ENCODE measurements at places on chromosomes 7 and 10.

GRCh38 chr7:132242192-132242812 lies 334.0 kb downstream of the PLXNA4 start:
- no peak for DNase-seq

- no peak for DNase-seq
Measured at GRCh38 chr7:116164552-116165306, 45.6 kb upstream of the TES start.

DNA sequence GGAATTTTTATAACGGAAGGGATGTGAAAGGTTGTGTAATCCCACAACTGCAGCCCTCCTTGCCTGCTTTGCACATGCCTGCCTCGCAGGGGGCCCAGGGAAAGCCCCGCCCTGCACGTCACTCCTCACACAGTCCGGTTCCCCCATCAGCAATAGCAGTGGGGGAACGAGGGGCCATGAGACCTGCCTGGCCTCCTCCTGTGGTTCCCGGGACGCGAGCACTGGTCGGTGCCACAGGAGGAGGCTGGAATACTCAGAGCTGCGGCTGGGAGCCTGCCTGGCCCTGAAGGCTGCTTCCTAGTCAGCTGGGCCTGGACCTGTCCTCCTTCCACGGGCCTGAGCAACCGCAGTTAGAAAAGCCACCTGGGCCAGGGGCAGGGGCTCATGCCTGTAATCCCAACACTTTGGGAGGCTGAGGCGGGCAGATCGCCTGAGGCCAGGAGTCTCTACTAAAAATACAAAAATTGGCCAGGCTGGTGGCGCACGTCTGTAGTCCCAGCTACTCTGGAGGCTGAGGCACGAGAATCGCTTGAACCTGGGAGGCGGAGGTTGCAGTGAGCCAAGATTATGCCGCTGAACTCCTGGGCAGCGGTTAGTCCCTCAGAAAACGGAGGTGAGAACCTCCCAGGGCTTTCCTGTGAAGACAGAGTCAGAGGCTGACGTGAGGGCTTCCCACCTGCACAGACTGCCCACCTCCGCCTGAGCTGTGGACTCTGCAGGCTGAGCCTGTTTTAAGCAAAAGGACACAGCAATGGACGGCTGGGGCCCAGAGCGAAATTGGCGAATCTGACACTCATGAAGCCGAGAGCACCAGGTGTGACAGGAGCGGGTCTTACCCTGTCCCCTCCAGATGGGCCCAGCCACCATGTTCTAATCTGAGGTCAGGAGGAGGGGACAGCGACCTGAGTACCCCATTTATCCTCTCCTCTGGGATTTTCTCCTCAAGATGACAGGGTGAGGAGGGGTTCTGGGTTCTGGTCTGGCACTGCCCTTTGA lies 52.9 kb downstream of the VIPR2 start:
- no peak for DNase-seq

- DNase-seq, result no peak
Measured at GRCh38 chr10:62839590-62839989, 23.4 kb upstream of the EGR2 start.

- DNase-seq, result no peak
Measured at GRCh38 chr10:124306922-124307371, 111.8 kb downstream of the OAT start.

GRCh38 chr7:12861070-12861469 lies 173.6 kb downstream of the ARL4A start:
- no peak for DNase-seq

DNA sequence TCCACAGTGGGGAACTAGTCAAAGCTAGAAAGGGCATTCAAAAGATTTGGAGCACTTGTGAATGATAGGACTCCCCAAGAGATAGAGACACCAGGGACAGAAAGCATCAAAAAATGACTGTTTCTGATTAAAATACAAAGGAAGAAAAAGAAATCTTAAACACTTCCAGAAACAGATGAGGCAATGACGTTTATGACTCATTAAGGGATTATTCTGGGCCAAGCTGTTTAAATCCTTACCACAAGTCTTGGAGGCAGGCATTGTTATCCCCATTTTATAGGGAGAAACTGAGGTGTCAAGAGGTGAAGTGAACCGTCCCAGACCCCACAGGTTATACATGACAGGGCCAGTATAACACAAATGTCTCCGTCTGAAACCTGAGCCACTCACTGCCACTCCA lies 68.3 kb upstream of the AMPH start:
- DNase-seq, result no peak

- DNase-seq, result no peak
Measured at GRCh38 chr7:50626286-50626685, 61.1 kb upstream of the DDC start.

DNA sequence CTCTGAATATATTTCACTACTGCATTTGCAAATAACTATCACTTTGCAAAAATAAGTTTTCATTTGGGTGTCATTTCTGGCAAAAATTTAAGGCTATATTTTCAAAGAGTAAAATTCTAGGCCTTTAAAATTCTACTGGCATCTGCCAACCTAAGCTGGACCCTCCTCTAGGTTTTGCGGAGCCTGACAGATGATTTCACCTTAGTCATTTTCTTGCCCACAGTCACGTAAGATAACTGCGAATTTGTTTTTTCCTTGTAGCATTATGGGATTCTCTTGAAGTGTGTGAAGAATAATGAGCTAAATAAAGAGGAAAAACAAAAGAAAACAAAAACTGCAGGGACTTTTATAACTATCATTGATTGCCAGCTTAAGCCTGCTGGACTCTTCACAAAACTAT lies 7.8 kb downstream of the MEOX2 start:
- DNase-seq, result no peak

DNA sequence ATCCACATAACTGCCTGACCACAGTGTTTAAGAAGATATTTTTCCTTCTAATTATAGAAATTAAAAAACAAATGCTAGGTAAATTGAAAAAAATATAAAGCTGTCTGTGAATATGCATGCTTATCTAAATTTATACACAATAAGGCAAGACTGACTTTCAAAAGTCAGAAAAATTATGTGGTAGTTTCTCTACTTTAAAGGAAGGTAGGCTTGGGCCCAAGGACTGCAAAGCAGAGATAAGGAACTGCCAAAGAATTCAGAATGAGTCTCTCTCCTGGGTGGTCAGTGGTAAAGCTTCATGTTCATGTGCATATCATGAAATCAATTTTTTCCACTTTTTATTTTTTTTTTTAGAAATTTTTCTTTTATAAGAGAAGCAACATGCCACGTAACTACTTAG lies 998.6 kb downstream of the REEP3 start:
- DNase-seq, result no peak

DNA sequence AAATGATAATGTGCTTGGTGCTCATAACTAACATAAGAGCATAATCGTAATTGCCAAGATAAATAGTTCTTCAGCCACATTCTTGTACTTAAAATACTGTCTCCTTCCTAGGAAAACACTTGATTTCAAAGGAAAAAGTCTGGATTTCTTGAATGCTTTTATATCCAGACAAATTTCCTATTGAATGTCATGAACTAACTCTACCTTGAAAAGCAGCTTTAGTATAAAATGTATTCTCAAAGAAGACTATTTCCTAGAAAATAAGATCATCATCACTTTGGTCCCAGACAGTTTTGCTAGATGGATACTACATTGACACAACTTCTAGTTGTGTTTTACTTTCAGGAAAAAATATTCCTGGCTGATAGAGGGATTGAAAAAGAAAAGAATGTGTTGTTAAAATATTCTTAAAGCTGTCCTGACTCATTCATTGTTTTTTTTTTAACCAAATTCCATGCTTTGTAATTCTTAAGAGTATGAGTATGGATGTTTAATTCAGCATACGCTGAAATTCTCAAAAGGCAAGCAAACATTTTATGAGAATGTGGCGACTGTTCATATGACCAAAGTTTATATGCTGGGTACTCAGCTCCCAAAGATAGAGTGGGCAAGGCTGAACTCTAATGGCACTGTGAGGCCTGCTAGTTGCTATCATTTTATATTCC lies 106.1 kb downstream of the PPP1R3A start:
- no peak for DNase-seq

GRCh38 chr7:111198255-111198654 lies 107.3 kb downstream of the LRRN3 start:
- peak; percentile 93 for DNase-seq

- DNase-seq, result no peak
Measured at GRCh38 chr10:4837551-4837950, 11.5 kb downstream of the AKR1E2 start.

DNA sequence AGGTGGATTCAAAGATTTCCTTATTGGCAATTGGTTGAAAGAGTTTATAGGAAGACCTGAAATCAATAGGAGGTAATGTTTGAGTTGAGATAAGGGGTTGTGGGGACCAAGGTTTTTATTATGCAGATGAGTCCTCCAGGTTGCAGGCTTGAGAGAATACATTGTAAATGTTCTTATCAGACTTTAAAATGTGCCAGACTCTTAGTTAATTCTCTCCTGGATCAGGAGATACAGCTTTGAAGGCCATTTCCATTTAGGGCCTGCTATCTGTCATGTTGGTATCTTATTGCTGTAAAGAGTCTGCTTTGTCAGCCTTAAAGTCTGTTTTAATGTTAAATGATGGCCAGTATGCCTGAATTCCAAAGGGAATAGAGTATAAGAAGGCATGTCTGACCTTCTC lies 61.8 kb upstream of the CALCR start:
- no peak for DNase-seq

- DNase-seq, result no peak
Measured at GRCh38 chr7:89988074-89988473, 166.2 kb upstream of the STEAP1 start.

DNA sequence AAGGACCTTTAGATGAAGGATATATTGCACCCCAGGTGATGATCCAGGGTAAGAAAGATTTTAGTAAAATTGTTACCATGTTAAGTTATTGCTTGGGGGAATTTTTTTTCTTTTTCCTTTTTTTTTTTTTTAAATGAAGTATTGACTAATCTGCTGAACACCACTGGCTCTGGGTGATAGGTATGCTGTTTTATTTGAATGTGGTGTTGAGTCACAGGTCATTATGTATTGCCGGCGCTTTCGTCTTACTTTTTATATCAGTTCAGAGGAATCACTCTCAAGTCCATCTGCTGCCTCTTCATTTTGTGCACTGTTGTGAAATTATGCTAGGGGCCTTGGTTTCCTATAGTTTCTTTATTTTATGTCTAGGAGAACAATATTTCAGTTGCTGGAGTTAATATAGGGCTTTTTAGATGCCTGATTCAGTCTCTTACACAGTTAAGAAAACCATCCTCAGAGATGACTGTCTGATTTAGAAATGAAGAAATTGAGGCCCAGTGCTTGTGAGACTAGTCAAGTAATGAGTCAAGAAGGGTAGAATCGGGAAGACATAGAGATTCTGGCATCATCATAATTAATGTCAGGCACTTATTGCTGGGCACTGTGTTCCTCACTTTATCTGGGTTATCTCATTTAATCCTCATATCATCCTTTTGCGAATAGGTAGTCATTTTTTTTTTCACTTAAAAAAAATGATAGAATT lies 38.7 kb downstream of the NRF1 start:
- no peak for DNase-seq

DNA sequence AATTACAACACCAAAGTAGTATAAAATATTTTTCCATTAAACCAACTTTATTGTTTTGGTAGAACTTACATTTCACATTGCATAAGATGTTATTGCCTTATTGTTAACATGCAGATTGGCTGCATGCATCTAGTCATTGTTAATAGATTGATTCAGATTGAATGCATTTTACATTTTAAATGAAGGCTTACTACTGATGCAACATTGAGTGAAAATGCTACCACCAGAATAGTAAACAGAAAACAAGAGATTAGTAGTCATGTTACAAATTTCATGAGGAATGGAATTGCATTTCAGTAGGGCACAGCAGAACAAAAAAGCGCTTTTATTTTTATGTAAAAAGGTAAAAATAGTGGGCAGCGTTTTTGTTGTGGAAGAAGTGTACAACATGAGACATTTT lies 298.3 kb downstream of the ARL4A start:
- no peak for DNase-seq

DNA sequence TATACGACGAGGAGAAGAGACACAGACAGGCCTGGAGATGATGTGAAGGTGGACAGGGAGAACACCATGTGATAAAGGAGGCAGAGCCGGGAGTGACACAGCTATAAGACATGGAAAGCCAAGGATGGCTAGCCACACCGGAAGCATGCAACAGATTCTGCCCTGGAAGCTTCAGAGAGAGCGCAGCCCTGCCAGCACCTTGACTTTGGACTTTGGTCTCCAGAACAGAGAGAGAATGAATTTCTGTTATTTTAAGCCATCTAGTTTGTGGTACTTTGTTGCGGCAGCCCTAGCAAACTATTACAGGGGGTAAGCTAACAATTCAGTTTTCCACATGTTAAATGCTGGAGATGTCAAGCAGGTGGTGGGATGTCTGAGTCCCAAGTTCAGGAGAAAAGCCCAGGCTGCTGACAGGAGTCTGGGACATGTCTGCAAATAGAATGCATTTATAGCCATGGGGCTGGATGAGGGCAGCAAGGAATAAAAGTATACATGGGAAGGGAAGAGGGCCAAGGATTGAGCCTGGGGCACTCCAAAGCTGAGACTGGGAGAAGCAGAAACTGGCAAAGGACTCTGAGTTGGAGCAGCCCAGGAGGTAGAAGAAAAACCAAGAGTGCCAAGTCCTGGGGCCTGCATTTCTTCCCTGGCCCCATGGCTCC lies 65.1 kb downstream of the ATXN7L1 start:
- DNase-seq, result no peak

DNA sequence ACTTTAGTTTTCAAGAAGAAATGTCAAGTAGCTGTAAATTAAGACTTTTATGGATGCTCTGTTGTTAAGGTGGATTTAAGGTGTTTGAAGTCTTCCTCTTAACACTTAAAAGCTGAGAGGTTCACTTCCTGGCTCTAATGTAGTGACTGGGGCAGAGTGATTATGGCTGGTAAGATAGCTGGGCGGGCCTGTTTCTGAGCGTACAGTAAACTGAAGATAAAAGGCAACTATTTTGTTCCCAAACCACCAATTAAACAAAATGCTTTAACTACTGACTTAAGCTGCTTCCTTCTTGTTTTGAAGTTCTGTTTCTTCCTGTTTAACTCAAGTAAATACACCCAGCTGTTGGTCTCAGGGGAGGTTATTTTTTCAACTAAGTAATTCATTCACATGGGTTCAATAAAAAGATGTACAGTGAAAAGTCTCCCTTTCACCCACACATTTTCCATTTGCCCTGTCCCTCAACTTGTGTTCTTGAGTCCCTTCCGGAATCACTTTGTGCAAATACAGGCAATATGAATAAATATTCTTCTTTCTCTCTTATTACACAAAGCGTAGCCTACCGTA lies 19.3 kb downstream of the VWA2 start:
- no peak for DNase-seq

DNA sequence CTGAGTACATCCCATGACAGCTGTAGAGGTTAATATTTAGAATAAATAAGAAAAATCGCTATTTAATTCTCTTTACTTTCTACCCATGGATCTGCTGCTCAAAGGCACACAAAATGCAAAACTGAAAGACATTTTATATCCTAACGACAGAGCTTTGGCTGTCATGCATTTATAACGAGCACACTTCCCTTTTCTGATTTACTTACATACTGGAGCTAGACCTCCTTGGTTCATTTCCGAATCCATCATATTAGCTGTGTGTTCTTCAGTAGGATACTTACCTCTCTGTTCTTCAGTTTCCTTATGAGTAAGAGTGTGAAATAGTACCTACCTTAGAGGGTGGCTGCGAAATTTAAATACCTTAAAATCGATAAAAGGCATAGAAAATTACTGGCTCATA lies 10.9 kb downstream of the CALCR start:
- DNase-seq, result no peak

Data from SW 1271 (cell line).